ENCODE measurements at places on chromosomes 3 and 15.

DNA sequence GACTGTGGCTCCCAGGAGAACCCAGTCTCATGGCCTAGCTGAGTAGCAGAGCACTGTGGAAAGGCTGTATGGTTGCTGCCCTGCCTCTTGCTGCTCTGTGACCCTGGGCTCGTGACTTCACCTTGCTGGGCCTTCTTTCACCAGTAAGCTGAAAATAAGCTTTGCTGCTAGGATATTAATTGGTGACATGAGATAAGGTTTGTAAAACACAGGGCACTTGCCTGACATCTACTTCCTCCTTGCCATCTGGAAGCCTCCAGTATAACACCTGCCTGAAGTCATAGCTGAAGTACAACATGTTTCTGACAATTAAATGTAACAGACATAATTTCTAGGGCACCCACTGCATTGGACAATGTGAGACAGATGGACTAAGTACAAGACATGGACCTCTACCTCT lies 53.6 kb downstream of the CLEC3B start:
- DNase-seq: no peak

DNA sequence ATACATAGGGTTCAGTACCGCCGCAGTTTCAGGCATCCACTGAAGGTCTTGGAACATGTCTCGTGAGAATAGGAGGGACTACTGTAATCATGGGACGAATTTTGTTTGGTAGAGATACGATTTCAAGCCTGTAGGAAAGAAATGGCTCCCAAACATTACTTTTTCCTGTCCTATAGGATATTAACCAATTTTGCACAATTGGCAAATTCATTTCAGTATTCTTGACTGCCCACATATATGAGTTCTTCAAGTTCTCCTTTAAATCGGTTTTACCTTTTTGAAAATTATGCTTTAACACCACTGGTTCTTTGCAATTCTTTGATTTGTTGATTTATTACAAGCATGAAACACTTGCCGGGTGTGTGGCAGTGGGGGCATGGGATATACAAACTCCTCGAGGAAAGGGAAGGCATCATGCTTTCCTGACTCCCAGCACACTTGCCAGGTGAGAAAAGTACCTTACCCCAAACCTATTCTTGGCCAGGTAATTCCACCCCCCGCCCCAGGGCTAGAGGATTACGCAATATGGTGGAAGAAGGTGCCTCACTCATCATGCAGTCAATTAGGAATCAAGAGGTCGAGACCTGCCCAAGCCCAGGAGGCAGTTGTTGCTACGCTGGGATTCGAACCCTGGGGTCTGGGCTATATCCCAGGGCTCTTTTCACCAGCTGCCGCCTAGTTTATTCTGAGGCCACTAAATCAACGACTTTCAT lies 584 bp upstream of the LARS2 start:
- no peak for DNase-seq

GRCh38 chr15:74541494-74542165 lies 610 bp downstream of the ARID3B start:
- DNase-seq: peak; percentile 74

DNA sequence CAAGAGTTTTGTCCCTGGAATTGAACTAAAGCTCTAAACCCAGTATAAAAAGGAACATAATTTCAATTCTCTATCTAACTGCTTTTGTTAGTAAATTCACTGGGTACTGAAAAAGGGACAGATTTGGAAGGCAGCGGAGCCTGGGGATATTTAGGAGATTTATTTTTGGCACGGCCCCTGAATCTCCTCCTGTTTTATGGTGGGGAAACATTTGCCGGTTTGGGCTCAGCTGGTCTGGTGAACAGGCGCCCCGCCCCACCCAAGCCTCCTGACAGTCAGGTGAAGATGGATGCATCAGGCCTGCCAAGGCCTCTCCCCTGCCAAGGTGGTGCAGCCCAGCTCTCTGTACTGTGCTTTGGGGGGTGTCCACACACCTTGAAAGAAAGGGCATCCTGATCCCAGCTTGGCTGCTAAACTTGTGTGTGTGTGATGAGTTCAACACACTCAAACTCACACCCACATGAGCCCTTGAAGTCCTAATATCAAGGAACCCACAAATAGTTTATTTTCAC lies 46.3 kb downstream of the EBLN2 start:
- no peak for DNase-seq

- no peak for DNase-seq
Observed at GRCh38 chr3:195182470-195182795, 88.5 kb downstream of the XXYLT1 start.

DNA sequence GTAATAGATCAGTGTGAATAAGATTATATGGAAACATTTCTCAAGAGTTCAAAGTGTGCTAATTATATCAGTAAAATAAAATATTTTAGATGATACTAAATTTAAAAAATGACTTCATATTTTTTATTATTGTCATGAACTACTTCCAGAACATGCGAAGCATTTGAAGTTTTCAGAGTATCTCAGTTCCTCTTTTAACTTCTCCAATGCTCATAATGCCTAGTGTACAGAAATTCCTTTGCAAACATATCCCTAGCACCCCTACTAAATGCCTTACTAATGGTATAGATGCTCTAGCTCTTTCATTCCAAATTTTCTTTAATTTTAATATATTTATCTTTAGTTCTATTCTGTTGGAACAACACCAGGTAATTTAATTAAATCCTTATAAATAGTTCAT lies 580.4 kb downstream of the CADM2 start:
- no peak for DNase-seq

GRCh38 chr3:45261333-45262110 lies 35.4 kb upstream of the TMEM158 start:
- no peak for DNase-seq

DNA sequence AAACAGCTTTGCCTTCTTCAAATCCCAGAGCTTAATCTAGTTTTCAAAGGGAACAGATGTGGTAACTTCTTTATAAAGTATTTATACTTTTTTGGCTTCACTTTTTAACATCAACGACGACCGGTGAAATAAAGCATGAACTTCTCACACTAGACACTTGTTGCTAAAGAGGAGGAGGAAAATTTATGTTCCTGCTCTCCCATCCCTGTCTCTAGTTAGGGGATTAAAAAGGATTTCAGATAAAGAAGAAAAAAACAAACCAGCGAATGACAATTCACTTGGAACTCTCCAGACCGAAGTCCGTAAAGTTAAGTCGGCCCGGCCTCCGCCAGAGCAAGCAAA lies 672 bp downstream of the NEDD4 start:
- DNase-seq: no peak

GRCh38 chr3:153973722-153974265 lies 147.4 kb upstream of the ARHGEF26 start:
- no peak for DNase-seq

DNA sequence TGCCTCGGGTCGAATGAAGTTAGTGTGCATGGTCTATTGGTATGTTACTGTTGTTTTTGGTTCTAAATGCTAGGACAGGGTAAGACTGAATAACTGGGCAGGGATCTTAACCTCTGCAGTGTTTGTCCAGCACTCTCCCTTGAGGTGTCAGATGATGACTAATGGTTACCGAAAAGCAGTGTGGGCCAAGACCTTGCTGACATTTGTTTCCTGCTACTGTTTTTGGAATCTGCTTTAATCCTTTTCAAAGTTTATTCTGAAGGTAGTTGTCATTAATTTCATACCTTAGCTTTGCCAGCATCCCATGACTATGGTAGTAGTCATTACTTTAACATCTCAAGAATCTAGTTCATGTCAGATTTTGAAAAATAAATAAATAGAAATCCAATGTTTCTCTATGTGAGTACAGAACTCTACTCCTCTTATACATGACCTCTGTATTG lies 117.0 kb downstream of the P3H2 start:
- no peak for DNase-seq

GRCh38 chr3:4805662-4806061 lies 173.6 kb upstream of the BHLHE40 start:
- DNase-seq: peak; percentile 39

- DNase-seq: no peak
Observed at GRCh38 chr3:161740421-161740820, 243.8 kb downstream of the OTOL1 start.

GRCh38 chr15:65577129-65577996 lies 33.6 kb downstream of the INTS14 start:
- no peak for DNase-seq

DNA sequence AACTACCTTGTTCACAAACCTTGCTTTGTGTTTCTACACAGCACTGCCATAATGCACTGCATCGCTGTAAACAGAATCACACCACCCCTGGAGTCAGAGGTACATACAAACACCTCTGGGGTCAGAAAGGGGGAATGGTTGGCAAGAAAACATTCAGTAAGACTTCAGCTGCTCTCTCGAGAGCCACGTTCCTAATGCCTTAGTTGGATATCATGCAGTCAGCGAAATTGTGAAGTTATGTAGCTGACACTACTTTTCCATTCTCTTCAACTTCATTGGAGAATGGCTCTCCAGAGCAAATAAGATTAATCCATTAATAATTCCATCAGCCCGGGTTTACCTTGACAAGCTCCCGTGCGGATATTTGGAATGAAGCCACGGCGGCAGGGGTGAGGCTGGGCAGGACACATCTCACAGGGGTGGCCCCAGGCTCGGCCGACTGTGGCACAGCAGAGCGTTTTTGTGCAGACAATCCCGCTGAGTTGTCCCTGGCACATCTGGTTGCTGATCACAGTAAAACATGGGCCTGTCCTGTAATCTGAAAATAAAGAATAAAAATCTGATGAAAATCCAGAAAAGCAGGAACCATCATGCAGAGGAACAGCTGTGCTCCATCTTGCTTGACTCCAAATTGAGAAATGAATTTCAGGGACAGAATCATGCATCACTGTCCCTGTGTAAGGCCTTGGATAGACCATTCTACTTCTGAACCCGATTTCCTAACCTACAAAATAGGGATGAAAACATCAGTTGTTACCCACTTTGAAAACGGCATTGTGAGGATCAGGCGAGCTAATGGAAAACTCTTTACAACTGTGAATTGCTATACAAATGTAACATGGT lies 108.0 kb downstream of the FBN1 start:
- no peak for DNase-seq

DNA sequence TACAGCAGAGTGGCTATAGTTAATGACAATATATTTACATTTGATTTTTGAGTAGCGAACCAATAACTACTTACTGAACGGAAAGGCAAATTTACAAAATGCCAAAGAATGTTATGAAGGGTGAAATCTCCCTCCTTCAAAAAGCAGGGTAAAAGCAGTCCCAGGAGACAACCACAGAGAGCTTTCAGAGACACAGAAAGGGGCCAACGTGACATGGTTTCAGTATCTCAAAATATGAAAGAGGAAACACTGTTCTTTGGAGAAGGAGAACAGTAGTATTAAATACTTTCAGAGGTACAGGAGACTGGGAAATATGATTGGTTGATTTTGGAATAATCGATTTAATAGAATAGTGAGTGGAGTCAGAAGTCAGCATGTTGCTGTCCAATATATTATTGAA lies 52.3 kb upstream of the ROBO1 start:
- no peak for DNase-seq

- DNase-seq: no peak
Observed at GRCh38 chr3:175411946-175412345, 552.8 kb downstream of the NAALADL2 start.

GRCh38 chr15:25688166-25688565 lies 175.0 kb downstream of the ATP10A start:
- no peak for DNase-seq

DNA sequence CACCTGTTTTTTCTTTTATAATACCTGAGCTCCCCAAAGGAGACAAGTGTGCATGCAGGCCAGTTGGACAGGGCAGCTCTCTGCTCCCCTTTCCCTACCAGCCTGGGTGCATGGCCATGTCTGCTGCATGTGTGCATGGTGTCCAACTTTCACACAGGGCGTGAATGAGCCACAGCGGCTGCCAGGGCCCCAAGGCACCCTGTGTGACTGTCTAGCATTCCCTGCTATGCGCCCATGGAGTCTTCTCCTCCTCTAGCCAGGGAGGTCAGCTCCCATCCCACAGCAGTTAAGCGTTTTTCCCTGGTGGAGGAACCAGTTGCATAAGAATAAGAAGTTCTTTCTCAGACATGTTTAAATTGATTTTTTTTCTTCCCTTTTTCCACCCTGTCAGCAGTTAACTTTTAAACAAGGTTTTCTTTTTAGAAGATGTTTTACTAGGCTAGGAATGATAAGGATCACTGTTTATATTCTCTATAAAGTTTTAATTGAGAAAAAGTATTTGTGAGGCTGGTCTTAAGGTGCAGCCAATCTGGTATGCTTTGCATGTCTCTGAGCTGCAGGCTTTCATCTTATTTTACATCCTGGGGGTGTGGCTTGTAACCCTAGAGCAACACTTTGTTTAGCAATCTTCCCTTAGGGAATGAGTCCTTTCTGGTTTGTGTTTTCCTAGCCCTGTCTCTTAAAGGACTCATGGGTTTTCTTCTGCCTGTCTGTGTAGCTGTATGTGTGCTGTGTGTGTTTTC lies 20.5 kb upstream of the OR5H1 start:
- DNase-seq: no peak

GRCh38 chr15:100802421-100803170 lies 77.0 kb upstream of the ALDH1A3 start:
- no peak for DNase-seq

DNA sequence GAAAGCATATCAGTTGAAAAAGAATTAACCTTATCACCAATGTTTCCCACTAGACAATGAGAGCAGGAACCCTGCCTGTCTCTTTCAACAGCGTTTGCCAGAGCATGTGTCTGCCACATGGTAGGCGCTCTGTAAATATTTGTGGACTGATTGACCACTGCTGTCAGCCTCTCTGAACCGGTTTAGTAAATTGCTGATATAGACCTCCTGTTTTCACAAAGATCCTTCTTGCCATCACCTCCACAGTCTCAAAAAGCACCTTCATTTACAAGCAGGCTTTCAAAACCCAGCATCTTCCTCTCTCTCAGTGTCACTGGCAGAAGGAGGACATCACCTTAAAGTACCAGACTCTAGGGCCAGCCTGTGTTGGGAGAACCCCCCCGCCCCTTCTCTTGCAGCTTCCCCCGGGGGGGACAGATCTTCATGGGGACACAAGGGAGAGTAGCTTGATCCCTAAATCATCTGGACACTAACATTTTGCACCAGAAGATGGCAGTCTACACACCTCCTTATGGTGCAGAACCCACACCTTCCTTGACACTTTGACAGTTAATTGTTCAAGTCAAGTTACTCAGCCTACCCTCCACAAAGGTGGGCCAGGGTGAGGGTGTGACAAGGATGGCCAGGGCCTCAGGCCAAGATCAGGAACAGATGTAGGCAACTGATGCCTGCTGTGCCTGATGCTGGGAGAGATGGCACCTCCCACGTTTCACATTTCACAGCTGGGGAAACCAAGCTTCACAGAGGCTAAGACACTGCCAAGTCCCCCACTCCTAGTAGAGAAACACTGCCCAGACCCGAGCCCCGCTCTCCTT lies 37.8 kb upstream of the USP3 start:
- DNase-seq: no peak

DNA sequence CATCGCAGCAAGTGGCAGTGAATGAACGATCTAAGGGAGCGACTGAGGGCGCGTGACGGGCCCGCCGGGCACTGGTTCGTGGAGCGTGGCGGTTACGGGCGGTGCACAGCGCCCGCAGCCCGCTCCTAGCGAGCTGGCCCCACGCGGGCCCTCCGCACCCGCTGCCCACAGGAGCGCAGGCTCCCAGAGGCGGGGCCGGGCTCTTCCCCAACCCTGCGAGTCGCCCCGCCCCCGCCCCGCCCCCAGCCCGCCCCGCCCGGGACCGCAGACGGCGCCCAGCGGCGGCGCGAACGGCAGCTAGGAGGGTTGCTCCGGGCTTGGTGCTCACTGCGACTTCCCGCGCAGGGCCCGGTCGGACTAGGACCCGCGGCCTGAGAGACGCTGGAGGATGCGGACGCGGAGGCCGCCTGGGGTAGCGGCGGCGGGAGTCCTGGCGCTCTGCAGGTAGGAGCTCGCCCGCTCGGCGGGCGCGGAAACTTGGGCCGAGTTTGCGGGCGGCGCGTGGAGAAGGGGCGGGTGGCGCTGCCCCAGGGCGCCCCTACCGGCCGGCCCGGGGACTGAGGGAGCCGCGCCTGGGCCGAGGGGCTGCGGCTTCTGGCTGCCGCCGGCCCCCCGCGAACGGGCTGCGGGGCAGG lies at the start of gene C15orf39:
C15orf39 (plus strand) TSS at position 267 of the 635 bp plus-strand sequence. CDS start 4,167 bp downstream, outside the sequence.
- peak; percentile 69 for DNase-seq
